ENCODE measurements at places on chromosomes 3 and 15. TPM values are rescaled to one million over a fixed set of nuclear protein-coding genes. Genes with fewer than 3 reads are reported as not detected.

The GNAT1 gene
- 0.27 TPM for total RNA-seq

The NDUFB5 gene
- total RNA-seq, result 63.8 TPM

The PLA2G4D gene
- total RNA-seq, result not detected

- no peak for DNase-seq
Measured at GRCh38 chr3:119359476-119360326, 65.5 kb downstream of the ARHGAP31 start.

The C3orf20 gene
- 0.09 TPM for total RNA-seq

Data from mesothelial cell of epicardium (in vitro differentiated cells).